ENCODE measurements at places on chromosomes 11 and 22. TPM values are rescaled to one million over a fixed set of nuclear protein-coding genes. Genes with fewer than 3 reads are reported as not detected.

LGR4 gene
- polyA plus RNA-seq, result 9.1 TPM

DNA sequence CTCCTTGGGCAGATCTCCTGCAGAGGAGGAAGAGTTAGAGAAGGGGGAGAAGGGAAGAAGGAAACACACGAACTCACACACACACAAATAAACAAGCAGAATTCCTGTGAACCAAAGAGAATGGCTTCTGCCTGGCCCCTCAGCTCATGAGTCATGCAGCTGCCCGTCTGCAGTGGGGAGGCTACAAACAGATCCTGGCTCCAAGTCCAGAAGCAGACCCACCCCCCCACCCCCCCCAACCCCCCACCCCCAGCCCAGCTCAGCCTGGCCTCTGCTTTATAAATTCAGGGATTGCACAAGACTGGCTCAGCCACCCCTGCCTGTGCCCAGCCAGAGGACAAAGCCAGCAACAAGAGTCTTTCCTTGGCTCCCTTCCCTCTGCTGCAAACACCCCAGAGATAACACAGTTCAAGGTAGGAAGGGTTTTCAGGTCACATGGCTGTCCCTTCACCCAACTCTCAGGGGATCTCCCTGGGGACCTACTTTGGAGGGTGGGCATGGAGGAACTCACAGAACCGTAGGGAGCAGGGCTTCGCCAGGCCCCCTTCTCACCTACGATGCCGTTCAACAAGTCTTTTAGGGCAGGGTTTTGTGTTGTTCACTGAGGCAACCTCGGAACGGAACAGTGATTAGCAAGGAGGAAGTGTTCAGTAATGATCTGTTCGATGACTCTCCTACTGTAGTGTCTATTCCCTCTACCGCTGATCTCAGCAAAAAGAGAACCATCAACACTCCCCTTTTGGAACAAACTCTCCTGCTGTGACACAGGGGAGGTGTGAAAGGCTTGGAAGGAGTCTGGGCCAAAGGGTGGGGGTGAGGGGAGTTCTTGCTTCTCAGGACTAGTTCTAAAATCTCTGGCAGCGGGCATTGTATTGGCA, 35.5 kb downstream of the RPL27A start:
- peak; percentile 44 for DNase-seq

GRCh38 chr11:40434926-40435325, 1024.5 kb downstream of the LRRC4C start:
- DNase-seq, result no peak

GRCh38 chr11:84142411-84142810, 856.2 kb upstream of the CCDC90B start:
- DNase-seq, result no peak

POLR2F gene
- polyA plus RNA-seq, result 200 TPM

VSIG10L2 gene
- polyA plus RNA-seq, result 0.09 TPM

- DNase-seq, result no peak
These were observed 6.2 kb downstream of the PICALM start for GRCh38 chr11:86062719-86063118.

ILK gene
- polyA plus RNA-seq, result 150 TPM

DNA sequence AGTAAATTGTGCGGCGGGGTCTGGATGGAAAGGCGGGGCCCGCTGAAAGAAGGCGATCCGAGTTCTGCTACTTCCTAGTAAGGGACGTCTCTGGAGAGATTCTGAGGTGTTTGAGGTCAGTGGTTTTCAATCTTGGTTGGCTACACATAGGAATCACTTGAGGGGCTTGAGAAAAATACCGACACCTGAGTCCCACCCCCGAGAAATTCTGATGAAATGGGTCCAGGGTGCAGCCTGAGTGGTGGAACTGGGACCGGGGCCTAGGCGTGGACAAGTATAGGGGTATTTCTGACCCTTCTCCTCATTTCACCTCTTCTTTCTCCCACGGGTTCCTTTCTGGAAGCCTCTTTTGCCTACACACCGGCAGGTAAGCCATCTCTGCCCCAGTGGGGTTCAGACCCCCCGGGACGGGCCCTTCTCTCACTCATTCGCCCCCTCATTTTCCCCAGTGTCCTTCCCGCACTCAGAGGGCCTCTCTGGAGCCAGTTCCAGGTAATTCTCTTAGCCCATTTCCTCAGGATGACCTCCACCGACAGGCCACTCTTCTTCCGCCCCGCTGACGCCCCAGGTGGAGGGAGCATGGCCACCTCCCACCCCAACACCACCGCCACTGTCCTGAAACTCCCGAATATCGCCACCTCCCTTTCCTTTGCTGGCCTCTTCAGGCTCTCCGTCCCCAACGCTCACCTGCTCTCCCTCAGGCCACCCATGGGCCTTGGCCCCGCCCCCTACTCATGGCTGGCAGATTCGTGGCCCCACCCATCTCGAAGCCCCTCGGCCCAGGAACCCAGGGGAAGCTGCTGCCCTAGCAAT, 11.8 kb downstream of the ROBO3 start:
- no peak for DNase-seq

DNA sequence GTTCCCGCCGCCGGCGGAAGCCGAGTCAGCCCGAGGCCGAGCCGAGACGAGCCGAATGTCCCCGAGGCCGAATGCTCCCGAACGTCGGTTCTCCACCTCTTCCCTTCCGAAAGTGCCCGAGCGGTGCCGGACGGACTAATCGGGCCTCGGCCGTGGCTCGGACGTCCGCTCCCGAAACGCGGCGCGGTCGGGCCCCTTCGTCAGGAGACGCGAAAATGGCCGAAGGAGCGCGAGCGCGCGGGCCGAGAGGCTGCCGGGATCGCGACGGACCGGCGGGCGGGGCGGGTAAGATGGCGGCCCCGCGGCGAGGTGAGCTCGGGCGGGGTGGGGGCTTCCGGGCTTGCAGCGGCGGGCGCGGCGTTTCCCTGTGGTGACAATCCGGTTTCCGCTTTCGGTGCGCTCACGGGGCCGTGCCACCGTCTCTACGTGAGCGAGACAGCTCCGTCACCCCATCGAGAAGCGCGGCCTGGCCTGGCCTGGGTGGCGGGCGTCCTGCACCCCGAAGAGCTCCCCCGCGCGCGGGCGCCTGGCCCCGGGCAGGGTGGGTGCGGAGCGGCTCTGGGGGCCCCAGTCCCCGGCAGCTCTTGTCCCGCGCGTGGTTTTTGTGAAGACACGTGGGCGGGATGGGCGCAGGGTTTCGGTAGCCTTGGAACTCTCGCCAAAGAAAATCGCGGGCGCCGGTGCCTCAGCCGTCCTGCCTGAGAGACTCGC, at the start of gene TMEM80:
TMEM80 (plus strand) TSS at position 279 of the 711 bp plus-strand sequence; CDS start at position 291, 12 bp downstream.
- peak; percentile 84 for DNase-seq

- DNase-seq, result no peak
These were observed 39.0 kb downstream of the GLB1L2 start for GRCh38 chr11:134370526-134371435.

GRCh38 chr11:102382384-102382783, 35.4 kb downstream of the BIRC2 start:
- DNase-seq, result no peak

BLID gene
- not detected for polyA plus RNA-seq

Data from foreskin keratinocyte (primary cell).